ENCODE measurements at places on chromosomes 16 and 17. TPM values are rescaled to one million over a fixed set of nuclear protein-coding genes. Genes with fewer than 3 reads are reported as not detected.

- DNase-seq: no peak
- no peaks in the 10 kb centered on the region for H3K36me3 ChIP-seq
- no peaks in the 10 kb centered on the region for H3K4me1 ChIP-seq
- no peak overlapping the region for H3K4me3 ChIP-seq
Observed at GRCh38 chr17:9830711-9831110, 5.0 kb downstream of the GLP2R start.

- H3K4me1 ChIP-seq: peaks cover 30% of the 10 kb centered on the region
- H3K4me3 ChIP-seq: no peak overlapping the region
- H3K36me3 ChIP-seq: peaks cover 14% of the 10 kb centered on the region
- no peak overlapping the region for H3K27ac ChIP-seq
Observed at GRCh38 chr16:47643323-47644000, 182.3 kb downstream of the PHKB start.

- DNase-seq: no peak
- H3K4me1 ChIP-seq: no peaks in the 10 kb centered on the region
- H3K27ac ChIP-seq: no peak overlapping the region
Observed at GRCh38 chr16:19239511-19240155, 45.9 kb upstream of the CLEC19A start.

DNA sequence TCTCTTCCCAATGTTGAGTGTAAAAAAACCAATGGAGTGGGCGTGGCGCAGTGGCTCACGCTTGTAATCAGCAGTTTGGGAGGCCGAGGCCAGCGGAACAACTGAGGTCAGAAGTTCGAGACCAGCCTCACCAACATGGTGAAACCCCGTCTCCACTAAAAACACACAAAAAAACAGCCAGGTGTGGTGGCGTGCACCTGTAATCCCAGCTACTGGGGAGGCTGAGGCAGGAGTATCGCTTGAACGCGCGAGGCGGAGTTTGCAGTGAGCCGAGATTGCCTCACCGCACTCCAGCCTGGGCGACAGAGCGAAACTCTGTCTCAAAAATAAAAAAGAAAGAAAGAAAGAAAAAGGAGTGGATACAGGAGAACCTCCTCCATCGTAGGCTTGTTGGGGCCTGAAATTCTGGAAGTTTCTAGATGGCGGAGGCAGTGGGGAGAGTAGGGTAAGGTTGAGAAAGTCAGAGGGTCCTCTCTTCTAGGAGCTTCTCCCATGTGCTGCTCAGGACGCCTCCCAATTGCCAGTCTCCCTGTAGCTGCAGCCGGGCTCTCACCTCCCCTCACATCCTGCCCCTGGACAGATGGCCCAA lies 709 bp upstream of the ZNF764 start:
- H3K4me3 ChIP-seq: peak overlapping the region; percentile 82
- H3K4me1 ChIP-seq: peaks cover 59% of the 10 kb centered on the region
- no peak for DNase-seq
- peak overlapping the region; percentile 96 for H3K27ac ChIP-seq
- H3K27me3 ChIP-seq: no peaks in the 10 kb centered on the region

GRCh38 chr16:84614623-84614967 lies 3.3 kb downstream of the COTL1 start:
- peaks cover 42% of the 10 kb centered on the region for H3K4me1 ChIP-seq
- H3K27me3 ChIP-seq: peaks cover 13% of the 10 kb centered on the region
- no peak overlapping the region for H3K27ac ChIP-seq
- no peak overlapping the region for H3K4me3 ChIP-seq
- DNase-seq: no peak

GRCh38 chr16:27369806-27370205 lies 32.2 kb upstream of the IL21R start:
- DNase-seq: no peak
- no peaks in the 10 kb centered on the region for H3K27me3 ChIP-seq
- peaks cover 16% of the 10 kb centered on the region for H3K4me1 ChIP-seq
- H3K27ac ChIP-seq: no peak overlapping the region

DNA sequence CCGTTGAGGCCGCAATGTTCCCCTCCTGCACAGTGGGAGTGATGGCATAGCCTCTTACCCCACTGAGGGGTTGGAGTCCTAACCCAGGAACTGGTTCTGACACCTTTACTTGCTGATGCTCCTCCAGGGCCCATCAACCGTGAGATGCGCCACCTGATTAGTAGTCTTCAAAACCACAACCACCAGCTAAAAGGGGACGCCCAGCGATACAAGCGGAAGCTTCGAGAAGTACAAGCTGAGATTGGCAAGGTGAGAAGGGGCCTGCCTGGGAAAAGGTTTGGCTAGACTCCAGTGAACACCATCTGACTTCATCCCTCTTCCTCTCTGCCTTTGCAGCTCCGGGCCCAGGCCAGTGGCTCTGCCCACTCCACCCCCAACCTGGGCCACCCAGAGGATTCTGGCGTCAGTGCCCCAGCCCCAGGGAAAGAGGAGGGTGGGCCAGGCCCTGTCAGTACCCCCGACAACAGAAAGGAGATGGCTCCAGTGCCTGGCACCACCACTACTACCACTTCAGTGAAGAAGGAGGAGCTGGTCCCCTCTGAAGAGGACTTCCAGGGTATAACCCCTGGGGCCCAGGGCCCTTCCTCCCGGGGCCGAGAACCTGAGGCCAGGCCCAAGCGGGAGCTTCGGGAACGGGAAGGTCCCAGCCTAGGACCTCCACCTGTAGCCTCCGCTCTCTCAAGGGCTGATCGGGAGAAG lies 5.8 kb downstream of the RNF40 start:
- no peaks in the 10 kb centered on the region for H3K27me3 ChIP-seq
- peaks cover 98% of the 10 kb centered on the region for H3K36me3 ChIP-seq
- H3K4me3 ChIP-seq: no peak overlapping the region
- DNase-seq: no peak

DNA sequence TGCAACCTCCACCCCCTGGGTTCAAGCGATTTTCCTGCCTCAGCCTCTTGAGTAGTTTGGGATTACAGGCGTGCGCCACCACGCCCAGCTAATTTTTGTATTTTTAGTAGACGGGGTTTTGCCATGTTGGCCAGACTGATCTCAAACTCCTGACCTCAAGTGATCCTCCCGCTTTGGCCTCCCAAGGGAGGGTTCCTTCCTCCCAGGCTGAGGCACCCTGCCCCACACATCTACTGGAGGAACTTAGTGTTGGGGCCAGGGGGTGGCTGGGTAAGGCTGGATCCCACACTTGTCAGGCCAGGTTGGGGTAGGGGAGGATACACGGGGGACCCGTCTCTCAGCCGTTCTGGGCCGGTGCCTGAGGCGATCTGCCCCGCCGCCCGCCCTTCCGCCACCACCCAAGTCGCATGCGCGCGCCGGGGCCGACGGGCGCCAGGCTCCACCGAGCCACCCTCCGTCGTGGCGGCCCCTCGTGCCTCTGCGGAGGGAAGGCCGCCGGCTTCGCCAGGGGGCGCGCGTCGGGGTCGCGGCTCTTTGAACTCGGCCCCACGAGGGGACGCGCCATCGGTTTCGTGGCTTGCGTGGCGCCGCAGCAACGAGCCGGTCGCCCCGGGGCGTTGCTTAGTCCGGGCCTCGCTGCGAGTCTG lies 15.9 kb downstream of the GRB7 start:
- H3K27me3 ChIP-seq: no peaks in the 10 kb centered on the region
- peak overlapping the region; percentile 73 for H3K4me3 ChIP-seq
- peak overlapping the region; percentile 94 for H3K27ac ChIP-seq

- no peaks in the 10 kb centered on the region for H3K27me3 ChIP-seq
- H3K4me1 ChIP-seq: no peaks in the 10 kb centered on the region
- H3K4me3 ChIP-seq: no peak overlapping the region
- no peak overlapping the region for H3K27ac ChIP-seq
Observed at GRCh38 chr16:61421111-61421510, 615.1 kb downstream of the CDH8 start.

DNA sequence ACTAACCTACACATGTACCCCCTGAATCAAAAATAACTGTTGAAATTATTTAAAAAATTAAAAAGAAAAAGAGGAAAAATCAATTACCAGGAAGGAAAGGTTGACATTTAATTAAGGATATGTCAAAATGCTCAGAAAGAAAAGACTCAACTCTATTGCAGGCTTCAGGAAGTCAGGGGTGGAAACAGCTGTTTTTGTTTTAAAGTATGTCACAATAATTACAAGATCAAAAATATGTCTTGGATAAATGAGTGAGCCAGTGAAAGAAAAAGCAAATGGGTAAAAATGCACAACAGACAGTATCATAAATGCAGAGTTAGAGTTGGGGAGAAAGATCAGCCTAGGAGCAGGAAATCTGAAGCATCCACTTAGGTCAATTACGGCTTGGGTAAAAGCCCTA lies 146.0 kb downstream of the CDH11 start:
- no peak overlapping the region for H3K4me3 ChIP-seq
- peaks cover 4% of the 10 kb centered on the region for H3K36me3 ChIP-seq
- no peaks in the 10 kb centered on the region for H3K4me1 ChIP-seq
- H3K27me3 ChIP-seq: no peaks in the 10 kb centered on the region

GRCh38 chr17:80666867-80667266 lies 122.2 kb downstream of the RPTOR start:
- no peaks in the 10 kb centered on the region for H3K27me3 ChIP-seq
- H3K27ac ChIP-seq: no peak overlapping the region
- DNase-seq: no peak
- peaks cover 21% of the 10 kb centered on the region for H3K4me1 ChIP-seq
- H3K4me3 ChIP-seq: no peak overlapping the region

- DNase-seq: no peak
- H3K4me3 ChIP-seq: no peak overlapping the region
- H3K4me1 ChIP-seq: no peaks in the 10 kb centered on the region
- peaks cover 93% of the 10 kb centered on the region for H3K27me3 ChIP-seq
Observed at GRCh38 chr17:34610506-34610905, 31.1 kb downstream of the TMEM132E start.

DNA sequence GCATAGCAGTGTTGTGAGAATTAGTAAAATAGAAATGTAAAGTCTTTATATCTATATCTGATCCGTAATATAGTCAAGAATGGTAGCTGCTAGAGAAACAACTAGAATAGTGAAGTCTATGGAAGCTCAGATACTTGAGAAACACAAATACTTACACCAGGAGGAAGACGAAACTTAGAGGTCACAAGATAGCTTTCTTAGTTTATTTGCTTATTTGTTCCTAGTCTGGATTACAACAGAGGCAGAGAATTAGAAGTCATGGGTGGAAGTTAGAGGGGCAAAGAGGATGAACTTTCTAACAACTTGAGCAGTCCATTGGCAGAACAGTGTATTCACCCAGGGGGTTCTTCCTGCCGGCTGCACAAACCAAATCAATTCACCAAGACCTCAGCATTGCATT lies 13.9 kb downstream of the GNGT2 start:
- no peak overlapping the region for H3K27ac ChIP-seq
- H3K4me3 ChIP-seq: no peak overlapping the region
- no peaks in the 10 kb centered on the region for H3K27me3 ChIP-seq
- H3K4me1 ChIP-seq: peaks cover 21% of the 10 kb centered on the region
- no peak for DNase-seq

DNA sequence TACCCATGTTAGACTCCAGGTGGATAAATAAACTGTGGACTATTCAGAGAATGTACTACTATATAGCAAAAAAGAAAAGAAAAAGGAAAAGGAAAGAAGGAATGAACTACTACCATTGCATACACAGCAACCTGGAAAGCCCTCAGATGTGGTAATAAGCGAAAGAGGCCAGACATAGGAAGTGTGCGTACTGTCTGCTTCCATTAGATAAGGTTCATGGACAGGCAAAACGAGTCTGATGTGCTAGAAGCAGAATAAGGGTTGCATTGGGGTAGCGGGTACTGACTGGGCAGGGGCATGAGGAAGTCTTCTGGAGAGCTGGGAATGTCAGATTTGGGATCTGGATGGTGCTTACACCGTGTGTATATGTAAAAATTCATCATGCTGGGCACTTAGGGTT lies 21.8 kb downstream of the CLEC16A start:
- no peak overlapping the region for H3K27ac ChIP-seq
- DNase-seq: no peak
- H3K36me3 ChIP-seq: peaks cover 44% of the 10 kb centered on the region
- H3K27me3 ChIP-seq: no peaks in the 10 kb centered on the region
- peaks cover 31% of the 10 kb centered on the region for H3K4me1 ChIP-seq

DNA sequence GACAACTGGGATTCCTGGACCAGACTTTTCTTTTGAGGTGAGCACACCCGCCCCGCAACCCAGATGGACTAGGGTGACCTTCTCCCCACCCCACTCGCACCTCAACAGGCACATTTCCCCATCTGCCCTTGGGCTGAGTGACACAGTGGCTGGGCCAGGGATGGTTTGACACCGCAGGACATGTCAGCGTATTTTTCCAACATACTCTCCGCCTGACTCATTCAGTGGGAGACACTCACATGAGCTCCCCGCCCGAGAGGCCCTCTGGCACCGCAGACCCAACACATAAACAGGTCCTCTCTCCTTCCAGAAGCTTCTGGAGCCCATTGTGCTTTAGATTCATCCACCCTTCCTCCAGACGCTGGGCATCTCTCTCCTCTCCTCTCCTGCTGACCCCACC lies 69.4 kb downstream of the ZDHHC7 start:
- H3K4me3 ChIP-seq: no peak overlapping the region
- DNase-seq: no peak
- no peaks in the 10 kb centered on the region for H3K36me3 ChIP-seq
- no peaks in the 10 kb centered on the region for H3K4me1 ChIP-seq
- no peaks in the 10 kb centered on the region for H3K27me3 ChIP-seq

DNA sequence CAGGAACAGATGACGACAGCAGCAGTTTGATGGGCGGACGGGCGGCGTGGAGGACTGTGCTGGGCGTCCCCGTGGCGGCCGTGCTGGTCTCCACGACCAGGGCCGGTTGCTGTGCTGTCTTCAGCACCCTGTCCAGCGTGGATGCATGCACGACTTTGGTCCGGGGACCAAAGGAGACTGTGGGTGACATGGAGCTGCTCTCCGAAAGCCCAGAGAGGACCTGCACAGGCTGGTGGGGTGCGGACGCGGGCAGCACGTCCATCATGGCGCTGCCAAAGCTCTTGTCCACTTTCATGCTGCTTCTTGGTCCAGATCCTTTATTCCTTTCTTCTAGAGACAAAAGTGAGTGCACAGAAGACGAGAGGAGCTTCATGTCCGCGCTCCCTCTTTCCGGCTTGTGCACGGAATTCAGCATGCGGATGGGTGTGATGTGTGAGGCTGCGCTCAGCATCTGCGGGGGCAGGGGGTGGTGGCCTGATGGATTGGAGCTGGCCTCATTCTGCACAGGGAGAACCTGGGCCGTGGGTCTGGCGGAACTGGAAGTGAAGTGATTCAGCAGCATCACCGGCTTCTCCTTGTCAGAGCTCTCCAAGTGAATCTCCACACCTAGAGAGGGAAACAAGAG lies 20.3 kb downstream of the MAP1LC3B start:
- H3K27me3 ChIP-seq: no peaks in the 10 kb centered on the region
- peak; percentile 7 for DNase-seq
- H3K4me3 ChIP-seq: no peak overlapping the region
- H3K36me3 ChIP-seq: peaks cover 81% of the 10 kb centered on the region

The ORMDL3 gene
- total RNA-seq: 44.7 TPM

The DYNLRB2 gene
- total RNA-seq: not detected

The IRX5 gene
- 36.8 TPM for total RNA-seq

The FGF11 gene
- total RNA-seq: 6.5 TPM

The ABCA9 gene
- total RNA-seq: 13.0 TPM

The HS3ST2 gene
- total RNA-seq: 0.38 TPM

Measured in left ventricle myocardium inferior (tissue), 1 donor.